ENCODE measurements at places on chromosomes 13 and 19. TPM values are rescaled to one million over a fixed set of nuclear protein-coding genes. Genes with fewer than 3 reads are reported as not detected.

Gene RXFP2
- total RNA-seq: not detected

Gene UHRF1
- 3.2 TPM for total RNA-seq

Gene CBLC
- 59.1 TPM for total RNA-seq

Gene MAB21L1
- total RNA-seq: 0.34 TPM

- DNase-seq: peak; percentile 54
Measured at GRCh38 chr13:30340331-30341250, 33.2 kb upstream of the KATNAL1 start.

GRCh38 chr13:75326173-75327134 lies 155.5 kb downstream of the TBC1D4 start:
- no peak for DNase-seq

DNA sequence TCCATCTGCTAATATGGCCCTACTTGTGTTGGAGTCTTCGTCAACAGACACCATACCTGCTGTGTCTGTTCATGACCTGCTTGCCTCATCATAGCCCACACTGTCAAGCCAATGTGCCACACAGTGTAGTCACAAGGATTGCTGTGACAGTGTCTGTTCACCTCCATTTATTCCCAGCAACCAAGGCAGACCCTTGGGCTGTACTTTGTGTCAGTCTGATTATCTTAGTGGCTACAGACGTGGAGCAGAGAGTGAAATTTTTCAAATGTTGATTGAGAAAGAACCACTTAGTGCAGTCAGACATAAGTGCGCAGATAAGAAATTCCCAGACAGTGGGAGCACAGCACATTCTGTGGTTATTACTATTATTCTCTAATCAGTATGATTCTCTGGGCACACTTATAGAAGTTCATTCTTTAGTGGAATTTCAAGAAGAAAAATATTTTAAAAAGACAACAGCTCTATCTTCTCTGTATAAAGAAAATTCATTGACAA lies 184.6 kb downstream of the GPC6 start:
- no peak for DNase-seq

Data from mucosa of descending colon (tissue), 3 donors.